ENCODE measurements at places on chromosomes 5 and 9.

- DNase-seq = peak; percentile 24
Measured at GRCh38 chr9:115992834-115993233, 160.8 kb upstream of the PAPPA start.

DNA sequence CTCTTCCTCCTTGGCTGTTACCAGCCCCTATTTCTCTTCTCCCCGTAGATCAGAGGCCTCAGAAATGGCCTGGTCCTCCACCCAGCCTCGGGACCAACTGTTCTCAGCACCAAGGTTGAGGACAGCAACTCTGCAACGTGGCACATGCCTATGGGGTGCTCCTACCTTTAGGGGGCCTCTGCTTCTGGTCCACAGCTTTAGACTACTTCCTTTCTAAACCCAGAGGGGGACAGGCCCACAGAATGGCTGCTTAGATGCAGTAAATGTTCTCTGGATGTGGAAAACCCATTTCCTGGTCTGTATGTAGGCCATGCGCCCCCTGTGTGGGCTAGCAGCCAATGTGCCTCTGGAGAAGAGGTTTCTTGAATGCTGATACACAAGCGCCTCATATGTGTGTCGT is 68.4 kb downstream of the NRG2 start:
- DNase-seq = no peak

GRCh38 chr5:141747152-141748141 is 65.4 kb upstream of the ARAP3 start:
- DNase-seq = no peak

DNA sequence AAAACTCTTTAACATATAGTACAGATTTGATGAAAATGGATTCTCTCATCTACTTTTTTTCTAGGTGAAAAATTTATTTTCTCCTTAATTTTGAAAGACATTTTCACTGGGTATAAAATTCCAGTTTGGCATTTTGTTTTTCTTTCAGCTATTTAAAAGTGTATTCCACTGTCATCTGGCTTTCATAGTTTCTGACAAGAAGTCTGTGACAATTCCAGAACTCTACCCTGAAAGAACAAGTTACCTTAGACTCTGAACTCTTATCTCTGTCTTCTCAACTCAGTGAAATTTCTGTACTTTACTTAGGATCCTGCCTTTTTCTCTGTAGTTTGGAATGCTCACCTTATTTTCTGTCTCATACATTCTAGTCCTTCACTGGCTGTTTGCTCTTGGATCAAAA is 161.7 kb downstream of the RANBP17 start:
- no peak for DNase-seq

GRCh38 chr9:33221568-33221884 is 18.4 kb upstream of the SPINK4 start:
- no peak for DNase-seq

DNA sequence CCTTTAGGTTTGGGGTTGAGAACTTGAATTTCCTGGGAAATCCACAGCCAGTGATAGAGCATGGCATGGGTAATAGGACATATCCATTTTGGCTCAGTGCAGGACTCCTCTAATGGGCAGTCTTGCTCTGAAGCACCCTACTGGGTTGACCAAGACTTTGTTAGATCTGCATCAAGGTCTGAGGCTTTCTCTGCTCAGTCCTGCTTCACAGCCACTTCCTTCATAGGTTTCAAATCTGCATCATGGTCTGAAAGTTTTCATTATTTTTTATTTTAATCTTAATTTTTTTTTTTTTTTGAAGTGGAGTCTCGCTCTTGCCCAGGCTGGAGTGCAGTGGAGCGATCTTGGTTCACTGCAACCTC is 36.5 kb downstream of the KIF2A start:
- no peak for DNase-seq

DNA sequence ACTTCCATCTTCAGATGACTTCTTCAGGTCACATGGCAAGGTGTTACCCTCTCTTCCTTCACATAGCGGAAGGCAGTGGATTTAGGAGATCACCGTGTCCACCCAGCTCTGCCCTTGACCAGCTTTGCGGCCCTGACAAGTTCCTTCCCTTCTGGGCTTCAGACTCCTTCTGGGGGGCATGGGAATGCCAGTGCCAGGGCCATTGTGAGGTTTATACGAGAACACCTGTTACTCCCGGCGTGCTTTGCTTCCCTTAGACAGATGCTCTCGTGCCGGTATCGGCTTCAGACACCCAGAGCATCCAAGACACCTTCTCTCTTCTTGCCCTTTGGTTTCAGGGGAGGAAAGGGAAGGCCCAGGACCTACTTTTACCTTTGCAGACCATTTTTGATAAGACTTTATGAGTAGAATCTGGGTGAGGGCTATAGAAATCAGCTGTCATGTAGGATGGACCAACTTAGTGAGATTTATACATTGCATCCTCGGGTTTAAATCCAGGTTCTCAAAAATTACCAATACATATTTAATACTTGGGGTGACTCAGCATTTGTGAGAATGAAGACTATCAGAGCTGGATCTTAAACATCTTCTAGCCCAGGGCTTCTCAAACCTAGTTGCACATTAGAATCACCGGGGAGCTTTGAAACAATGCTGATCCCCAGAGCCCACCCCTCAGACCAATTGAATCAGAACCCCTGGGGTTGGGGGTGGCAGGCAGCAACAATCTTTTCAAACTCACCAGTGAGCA is 138.2 kb downstream of the MVB12B start:
- DNase-seq = no peak

DNA sequence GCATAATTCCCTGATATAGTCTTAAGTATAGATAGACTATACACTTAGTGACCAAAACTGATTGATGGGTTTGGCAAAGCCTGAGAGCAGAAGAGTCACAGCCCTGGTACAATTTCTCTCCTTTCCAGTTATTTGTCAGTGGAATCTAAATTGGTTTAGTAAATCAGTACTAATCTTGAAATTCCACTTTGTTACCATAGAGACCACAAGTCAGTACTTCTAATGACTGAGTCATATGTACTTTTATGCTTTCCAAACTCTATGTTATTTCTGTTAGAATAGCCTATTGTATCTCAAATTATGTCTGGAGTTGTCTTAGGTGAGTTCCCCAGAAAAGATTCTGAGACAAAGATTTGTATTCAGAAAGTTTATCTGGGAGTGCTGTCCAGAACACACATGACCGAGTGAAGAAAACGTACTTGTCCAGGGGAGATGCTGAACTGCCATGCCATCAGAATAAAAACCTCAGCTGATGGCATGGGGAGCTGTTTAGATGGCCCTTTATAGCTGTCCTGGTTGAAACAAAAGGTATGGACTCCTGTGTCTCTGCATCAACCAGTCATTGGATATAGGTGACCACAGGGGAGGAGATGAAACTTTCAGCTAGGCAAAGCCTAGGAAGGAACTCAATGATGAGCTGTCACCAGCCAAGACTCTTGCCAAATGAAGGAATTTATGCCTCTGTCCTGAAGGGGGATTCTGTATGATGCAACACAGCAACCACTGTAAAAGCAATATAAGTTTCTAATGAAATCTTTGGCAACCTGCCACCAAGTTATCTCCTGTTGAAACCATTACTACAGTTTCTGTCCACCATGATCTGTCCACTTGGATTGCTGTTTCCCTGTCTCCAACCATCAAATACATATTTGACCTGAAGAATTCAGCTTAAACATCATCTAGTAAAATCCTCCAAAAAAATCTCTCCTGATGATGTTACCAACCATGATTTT is 18.0 kb upstream of the SMC2 start:
- DNase-seq = no peak

DNA sequence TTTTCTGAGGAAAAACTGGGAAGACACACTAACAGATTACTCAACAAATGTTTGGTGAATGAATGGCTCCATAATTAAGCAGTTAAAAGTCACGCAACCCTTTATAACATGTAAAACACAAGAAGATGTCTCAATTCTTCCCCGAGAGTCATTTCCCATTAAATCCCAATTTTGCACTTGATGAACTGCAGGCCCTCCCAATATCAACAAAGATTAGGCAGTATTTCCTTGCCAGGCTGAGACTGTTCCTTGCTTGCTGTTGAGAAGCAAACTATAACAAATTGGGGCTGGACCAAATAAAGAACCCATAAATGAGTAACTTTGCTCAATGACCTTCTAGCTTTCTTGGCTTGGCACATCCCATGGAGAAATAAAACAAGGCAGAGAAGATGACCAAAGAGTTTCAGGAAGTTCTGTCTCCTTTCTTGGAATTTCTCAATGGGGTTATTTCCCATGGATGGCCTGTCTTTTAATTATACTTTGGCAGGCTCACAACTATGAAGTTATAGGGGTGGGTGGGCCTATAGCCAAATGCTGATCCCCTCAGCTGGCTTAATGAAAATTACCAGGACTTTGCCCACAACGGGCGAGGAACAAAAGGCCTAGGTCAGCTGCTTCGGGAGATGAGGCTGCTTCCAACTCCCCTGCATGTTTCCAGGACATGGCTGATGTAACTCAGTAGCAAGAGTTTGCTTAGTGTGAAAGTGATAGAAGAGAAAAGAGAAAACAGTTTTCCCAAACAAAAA is 243.1 kb upstream of the RFX3 start:
- DNase-seq = no peak

DNA sequence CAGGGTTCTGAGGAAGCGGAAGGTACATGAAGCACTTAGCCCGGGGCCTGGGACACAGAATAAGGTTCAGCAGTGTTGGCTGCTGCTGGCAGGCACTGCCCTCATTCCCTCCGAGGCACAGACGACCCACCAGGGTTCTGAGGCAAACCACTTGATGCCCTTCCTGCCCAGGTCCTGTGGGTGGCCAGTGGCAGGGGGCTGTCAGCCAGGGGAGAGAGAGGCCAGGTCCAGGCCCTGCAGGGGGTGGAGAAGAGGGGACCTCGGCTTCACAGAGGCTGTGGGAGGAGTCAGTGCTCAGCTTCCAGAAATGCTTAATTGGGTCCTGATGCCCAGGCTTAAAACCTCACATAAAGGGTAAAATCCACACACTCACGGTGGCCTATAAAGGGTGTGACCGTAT is 4.4 kb upstream of the ZDHHC12 start:
- DNase-seq = no peak
